ENCODE measurements at places on chromosomes 12 and 14. TPM values are rescaled to one million over a fixed set of nuclear protein-coding genes. Genes with fewer than 3 reads are reported as not detected.

GRCh38 chr12:50530532-50530931, 25.7 kb downstream of the DIP2B start:
- no peak for DNase-seq

The MANSC4 gene
- not detected for total RNA-seq

- DNase-seq = no peak
Observed at GRCh38 chr12:50784501-50784900, 20.6 kb downstream of the ATF1 start.

DNA sequence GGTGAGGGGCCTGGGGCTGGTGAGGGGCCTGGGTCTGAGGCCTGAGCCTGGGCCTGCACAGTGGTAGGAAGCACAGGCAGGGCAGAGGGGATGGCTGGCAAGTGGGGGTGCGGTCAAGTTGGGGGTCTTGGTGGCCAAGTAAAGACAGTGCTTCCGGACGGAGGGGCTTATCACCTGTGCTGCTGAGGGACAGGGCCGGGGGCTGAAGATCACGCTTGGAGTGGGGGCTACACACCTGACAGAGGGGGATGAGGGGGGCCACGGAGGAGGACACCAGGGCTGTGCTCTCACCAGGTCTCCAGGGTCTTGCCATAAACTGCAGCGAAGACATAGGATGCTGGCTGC, 12.2 kb downstream of the TEDC1 start:
- DNase-seq = no peak

DNA sequence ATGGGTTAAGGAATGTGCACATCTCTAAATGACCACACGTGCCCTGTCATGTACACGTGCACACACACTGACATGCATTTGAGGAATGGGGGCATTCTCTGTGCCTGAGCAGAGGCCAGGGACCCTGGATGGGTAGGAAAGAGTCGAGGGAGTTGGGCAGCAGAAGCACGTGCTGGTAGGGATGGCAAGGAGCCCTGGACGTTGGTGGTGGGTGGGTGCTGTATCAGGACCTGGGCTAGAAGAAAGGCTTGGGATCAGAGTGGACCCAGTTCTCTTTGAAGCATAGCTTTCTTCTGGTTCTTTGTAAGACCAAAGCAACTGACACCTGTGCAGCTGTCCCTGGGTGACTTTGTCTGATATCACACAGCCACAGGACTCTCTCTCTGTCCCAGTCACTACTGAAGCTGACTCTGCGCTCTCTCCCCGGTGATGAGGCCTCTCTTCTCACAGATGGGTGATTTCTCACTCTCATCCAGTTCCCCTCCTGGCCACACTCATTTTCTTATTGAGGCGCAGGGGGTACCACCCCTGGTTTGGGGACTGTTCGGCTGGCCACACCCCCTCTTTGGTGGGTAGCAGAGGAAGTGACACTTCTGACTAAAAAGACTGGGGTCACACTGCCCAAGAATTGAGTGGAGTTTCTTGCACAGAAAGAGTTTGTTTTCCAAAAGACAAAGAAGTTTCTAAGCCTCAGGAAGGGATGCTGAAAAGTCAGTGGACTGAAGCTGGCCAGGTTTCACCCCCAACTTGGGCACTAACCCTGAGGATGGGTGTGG, 171.7 kb upstream of the RTL1 start:
- DNase-seq = no peak

DNA sequence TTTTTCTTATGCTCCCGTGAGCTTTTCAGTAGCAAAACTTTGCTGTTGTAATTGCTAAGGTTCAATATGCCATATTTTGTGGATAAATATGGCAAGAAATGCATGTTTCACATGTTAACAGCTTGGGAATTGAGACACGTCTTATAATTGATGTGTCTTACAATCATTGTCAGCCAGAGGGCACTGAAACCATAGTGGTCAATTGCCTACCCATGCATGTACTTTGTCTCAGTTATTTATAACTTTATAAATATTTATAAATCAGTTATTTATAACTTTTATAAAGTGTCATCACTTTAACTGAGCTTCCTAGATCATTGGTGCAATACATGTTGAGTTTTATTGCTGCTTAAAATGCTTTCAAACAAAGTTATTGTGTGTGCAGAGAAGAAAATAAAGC, 82.0 kb downstream of the CATSPERB start:
- DNase-seq = no peak

DNA sequence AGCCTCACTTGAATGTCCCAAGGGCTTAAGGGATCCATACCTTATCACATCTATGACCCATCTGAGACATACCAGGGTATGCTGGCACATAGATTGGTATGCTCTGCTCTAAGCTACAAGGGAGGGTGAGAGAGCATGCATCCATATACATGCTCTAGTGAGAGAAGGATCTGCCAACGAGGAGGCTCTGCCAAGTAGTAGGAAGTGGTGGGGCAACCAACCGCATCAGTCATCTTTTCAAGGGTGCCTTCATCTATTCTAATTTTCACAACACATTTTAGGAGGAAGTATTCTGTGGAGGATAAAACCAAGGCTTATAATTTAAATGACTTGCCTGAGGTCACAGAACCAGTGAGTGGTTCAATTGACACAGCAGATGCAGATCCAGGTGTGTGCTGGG, 6.6 kb upstream of the PPM1A start:
- no peak for DNase-seq

The MEG3 gene
- not detected for total RNA-seq

The TOMM20L gene
- total RNA-seq = not detected

DNA sequence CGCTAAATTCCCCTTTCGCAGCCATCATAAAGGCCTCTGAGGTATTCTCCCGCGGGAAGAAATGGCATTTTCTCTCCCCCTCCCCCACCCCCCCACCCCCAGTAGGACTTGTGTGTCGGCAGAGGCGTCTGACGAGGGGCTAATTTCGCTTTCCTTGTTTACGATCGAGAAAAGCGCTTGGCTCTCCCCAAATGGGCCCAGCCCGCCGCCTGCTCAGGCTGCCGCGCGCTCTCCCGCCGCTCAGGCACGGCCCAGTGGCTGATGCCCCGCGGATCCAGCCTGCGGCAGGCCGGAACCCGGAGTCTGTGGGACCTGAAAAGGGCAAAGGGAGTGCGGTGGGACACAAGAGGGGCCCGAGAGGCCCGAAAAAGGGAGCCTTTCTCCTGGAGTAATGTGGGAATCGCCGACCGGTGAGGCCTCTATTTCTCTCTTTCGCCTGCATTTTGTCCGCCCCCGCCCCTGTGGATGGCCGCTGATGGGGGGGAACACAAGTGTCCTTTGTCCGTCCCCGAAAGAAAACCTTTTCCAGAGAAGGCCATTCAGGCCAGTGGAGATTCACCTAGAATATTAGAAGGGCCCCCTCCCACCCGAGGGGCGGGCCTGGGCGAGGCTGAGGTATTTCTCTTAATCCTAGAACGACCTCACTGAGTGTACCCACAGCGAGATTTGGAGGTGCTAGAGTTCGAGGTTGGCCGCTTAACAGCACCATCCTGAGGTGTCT, 9.0 kb upstream of the HOXC6 start:
- no peak for DNase-seq

DNA sequence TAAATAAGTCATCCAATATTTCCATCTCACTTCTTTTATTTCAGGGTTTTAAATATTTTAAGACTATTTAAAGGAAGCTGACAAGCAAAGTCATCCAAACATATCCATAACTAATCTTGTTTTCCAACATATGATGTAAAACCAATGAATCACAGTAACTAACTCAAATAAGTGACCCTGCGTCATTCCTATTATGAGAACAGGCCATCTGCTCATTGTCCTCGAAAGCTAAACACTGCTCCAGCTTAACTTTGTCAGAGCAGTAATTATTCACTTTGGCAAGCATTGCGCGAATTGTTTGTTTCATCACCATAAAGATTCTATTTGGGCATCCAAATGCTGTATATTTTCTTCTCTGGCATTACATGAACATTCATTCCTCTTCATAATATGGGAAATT, 99.1 kb downstream of the CAPZA3 start:
- DNase-seq = no peak

DNA sequence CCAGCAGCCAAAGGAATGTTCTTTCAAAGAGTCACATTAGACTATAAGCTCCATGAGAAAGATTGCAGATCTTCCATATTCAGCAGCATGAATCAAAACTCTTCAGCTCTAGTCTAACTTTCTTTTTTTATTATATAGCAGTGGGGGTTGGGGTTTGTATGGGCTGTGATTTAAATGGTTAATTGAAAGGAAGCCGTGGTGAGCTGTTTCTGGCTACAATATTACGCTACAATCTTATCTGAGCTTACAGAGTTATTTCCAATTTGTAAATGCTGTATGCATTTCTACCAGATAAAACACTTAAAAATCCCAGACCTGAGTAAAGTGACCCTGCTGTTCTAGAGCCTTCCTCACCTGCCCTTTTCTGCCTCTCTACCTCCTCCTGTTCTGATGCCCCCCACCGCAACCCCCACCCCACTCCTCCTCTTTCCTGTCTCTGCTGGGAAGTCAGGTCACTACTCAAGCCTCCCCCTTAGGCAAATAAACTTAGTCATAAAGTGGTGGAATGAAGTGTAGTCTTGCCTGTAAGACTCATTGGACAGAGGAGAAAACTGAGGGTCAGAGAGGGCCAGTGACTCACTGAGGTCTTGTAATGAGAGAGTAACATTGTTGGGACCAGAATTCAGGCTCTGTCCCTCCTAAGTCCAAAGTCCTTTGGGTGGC, 1089.5 kb downstream of the BCL11B start:
- DNase-seq = peak; percentile 82

The KRT3 gene
- total RNA-seq = 0.13 TPM

- peak; percentile 90 for DNase-seq
Observed at GRCh38 chr12:26318661-26319068, 123.3 kb downstream of the SSPN start.

DNA sequence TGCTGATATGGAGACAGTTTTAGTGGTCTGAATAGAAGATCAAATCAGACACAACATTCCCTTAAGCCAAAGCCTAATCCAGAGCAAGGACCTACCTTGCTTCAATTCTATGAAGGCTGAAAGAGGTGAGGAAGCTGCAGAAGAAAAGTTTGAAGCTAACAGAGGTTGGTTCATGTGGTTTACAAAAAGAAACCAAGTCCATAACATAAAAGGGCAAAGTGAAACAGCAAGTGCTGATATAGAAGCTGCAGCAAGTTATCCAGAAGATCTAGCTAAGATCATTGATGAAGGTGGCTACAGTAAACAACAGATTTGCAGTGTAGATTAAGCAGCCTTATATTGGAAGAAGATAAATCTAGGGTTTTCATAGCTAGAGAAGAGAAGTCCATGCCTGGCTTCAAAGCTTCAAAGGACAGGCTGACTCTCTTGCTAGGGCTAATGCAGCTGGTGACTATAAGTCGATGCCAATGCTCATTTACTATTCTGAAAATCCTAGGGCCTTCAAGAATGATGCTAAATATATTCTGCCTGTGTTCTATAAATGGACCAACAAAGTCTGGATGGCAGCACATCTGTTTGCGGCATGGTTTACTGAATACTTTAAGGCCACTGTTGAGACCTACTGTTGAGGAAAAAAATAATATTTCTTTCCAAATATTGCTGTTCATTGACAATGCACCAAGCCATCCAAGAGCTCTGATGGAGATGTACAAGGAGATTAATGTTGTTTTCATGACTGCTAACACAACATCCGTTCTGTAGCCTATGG, 361.0 kb downstream of the DPF3 start:
- no peak for DNase-seq

DNA sequence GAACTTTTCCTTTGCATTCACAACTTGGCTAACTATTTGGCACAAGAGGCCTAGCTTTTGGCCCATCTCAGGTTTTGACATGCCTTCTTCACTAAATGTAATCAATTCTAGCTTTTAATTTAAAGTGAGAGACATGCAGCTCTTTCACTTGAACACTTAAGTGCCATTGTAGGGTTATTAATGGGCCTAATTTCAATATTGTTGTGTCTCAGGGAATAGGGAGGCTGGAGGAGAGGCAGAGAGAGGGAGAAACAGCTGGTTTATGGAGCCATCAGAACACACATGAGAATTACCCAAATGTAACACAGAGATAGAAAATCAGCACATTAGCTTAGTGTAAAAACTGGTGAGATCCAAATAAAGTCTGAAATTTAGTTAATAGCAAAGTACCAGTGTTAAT, 157.4 kb downstream of the RPAP3 start:
- DNase-seq = no peak

GRCh38 chr12:51409846-51410245, 14.8 kb upstream of the SLC4A8 start:
- DNase-seq = no peak

- no peak for DNase-seq
Observed at GRCh38 chr12:120901818-120902217, 2.3 kb downstream of the SPPL3 start.

The CDC42BPB gene
- 42.1 TPM for total RNA-seq

DNA sequence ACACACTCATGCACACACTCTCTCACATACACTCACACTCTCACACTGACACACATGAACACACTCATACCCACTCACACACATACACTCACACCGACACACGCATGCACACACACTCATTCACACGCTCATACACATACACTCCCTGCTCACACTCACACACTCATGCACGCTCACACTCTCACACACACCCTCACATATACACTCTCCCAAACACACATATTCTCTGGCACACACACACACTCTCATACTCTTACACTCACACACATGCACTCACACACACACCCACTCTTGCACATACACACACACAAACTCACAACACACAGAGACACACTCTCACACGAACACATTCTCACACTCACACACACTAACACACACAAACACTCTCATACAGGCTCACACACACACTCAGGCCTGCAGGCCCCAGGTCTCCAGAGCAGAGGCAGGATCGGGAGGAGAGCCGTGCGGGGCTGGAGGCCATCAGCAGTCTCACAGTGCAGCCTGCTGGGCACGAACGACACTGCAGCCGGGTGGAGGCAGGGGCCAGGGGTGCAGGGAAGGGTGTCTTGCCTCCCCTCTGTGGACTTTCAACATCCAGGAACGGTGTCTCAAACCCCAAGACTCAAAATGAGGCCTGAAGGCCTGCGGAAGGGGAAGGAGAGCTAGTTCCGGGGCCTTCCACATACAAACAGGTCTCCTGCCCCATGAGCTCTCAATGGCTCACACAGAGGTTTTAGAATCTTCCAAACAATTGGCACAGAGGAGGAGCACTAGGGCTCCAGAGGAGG, 148.7 kb downstream of the ANO2 start:
- peak; percentile 26 for DNase-seq

The KRT1 gene
- not detected for total RNA-seq
